Stimulated activated CD8-positive, alpha-beta memory T cell treated with anti-CD3 and anti-CD28 coated beads, Interleukin-2, amount 100 ng/mL, for 1 hour (primary cell): ENCODE measurements at places on chromosomes 13 and 19.

DNA sequence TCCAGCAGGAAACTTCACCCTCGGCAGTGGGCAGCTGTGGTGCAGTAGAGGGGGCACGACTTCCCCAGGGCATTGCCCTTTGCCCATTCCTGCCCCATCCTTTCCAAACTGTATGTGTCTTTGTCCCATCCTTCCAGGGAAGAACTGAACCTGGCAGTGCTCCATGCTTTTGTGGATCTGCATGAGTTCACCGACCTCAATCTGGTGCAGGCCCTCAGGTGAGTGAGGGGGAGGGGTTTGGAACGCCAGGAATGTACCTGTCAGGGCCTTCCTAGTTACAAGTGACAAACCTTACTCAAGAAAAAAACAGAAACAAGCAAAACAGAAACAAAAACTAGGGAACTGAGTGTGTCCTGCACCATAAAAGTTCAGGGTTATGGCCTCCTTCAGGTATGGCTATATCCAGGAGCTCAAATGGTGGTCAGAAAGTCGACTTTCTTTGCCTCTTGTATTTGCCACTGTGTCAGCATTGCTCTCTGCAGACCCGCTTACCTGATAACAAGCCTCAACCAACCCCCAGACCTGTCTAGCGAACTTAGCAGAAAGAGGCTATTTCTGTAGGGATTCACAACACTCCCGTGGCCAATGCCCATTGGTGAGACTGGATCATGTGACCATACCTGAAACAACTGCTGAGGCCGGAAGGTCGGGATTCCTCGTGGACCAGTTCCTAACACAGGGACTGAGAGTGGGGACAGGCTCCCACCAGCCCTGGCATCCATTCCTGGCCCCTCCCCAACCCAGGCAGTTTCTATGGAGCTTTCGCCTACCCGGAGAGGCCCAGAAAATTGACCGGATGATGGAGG, 4.2 kb downstream of the CYTH2 start:
- no peak for DNase-seq

DNA sequence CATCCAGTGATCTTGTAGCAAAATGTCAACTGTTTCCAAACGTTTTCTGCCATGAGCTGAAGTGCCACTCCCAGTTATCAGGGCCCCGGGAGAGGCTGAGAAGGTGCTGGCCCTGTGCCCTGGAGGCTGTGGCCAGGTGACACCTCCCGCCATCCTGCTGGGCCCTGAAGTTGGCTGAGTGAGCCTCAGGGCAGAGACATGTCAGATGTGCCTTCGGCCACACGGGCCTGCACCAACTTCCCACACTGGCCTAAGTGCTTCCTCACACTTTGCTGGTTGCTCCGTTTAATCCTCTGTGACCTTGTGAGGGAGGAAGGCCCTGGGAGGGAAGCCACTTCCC, 4.8 kb downstream of the ADPRHL1 start:
- no peak for DNase-seq

DNA sequence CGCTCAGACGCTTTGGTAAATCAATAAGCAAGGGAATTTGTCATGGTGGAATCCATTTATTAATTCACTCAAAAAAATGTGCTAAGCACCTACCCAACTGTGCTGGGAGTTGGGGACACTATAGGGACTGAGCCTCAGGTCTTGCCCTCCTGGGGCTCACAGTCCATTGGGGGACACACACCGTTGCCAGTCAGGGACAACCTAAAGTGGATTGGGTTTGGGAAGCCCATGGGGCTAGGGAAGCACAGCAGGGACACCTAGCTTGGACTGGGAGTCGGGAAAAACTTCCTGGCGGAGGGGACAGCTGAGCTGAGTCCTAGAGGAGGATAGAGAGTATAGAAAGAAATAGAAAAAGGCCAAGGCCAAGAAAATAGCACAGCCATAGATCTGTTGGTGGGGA, 8.5 kb downstream of the FOSB start:
- no peak for DNase-seq

- no peak for DNase-seq
These were observed 37.8 kb upstream of the GAS6 start for GRCh38 chr13:113901642-113902041.

DNA sequence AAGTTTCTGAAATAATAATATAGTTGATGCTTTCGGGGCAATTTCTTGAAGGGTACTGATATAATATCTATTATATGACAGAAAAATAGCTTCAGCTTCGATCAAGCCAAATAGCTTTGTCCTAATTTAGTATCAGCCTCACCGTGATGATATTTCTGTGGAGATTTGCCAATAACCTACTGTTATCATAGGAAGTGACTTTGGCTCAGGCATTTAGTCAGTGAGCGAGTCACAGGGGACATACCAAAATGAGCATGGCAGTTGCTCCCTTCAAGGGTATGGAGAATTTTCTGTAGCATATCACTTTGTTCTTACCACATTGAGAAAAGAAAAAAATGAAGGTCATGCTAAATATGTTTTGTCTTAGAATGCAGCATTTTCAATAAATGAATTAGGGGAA, 767.6 kb upstream of the SLITRK1 start:
- DNase-seq = no peak

DNA sequence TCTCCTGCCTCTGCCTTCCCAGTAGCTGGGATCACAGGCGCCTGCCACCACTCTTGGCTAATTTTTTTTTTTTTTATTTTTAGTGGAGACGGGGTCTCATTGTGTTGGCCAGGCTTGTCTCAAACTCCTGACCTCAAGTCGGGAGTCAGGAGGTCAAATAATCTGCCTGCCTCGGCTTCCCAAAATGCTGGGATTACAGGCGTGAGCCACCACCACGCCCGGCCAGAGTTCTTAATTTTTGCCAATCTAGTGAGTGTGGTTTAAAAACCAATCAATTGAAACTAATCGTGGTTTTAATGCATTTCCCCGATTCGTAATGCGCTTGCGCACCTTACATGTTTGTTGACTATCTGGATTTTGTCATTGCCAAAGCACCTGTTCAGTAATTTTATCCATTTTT, 37.0 kb downstream of the SKA3 start:
- DNase-seq = no peak

- DNase-seq = no peak
These were observed 1475.0 kb downstream of the SLITRK1 start for GRCh38 chr13:82407321-82407720.

GRCh38 chr13:76160961-76161925, 525.1 kb downstream of the LMO7 start:
- no peak for DNase-seq

DNA sequence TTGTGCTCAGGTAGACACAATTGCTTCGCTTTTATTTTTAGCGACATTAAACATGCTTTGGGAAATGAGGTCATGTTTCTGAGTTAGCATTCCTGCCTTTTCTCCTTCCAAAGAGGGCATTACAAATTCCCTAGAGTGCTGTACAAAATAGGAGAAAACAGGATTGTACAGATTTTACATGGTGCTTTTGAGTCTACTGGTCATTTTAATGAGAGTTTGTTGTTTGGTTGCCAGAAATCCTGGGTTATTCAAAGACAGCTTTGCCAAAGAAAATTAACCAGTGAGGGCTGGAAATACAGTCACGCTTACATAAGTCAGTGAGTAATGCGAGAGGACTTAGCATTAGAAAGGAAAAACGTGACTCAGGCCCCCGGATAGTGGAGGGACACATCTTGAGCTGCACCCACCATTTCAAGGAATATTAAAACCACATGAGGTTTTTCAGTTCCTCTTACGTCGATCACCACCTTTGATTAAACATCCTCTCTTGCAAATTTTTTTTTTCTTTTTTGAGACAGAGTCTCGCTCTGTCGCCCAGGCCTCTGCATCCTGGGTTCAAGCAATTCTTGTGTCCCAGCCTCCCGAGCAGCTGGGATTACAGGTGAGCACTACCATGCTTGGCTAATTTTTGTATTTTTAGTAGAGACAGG, 55.4 kb downstream of the SACS start:
- DNase-seq = peak; percentile 38
